CD4-positive, alpha-beta T cell treated with Interferon gamma for 1 hour (primary cell): ENCODE measurements at places on chromosomes 5 and 9.

- DNase-seq, result no peak
These were observed 113.0 kb downstream of the SMARCA2 start for GRCh38 chr9:2128141-2128540.

DNA sequence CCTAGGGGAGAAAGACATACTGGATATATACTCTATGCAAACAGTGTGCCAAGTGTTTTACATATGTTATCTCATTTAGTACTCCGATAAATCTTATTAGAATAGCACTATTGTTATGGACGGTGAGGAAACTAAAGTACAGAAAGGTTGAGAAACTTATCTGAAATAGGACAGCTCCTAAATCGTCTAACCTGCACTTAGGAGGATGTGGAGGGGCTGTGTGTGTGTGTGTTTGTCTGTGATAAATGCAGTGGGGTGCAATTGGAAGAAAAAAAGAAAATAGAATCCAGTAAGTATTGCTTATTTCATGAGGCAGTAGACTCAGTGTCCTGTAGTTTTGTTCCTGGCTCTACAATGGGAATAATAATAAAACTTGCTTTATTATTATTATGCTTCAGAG, 106.4 kb upstream of the IL6ST start:
- no peak for DNase-seq

GRCh38 chr9:72185561-72185960, 36.3 kb downstream of the GDA start:
- DNase-seq, result no peak

GRCh38 chr5:7925961-7926695, 57.2 kb downstream of the MTRR start:
- no peak for DNase-seq

GRCh38 chr9:127580366-127580765, 31.7 kb upstream of the STXBP1 start:
- DNase-seq, result peak; percentile 22

DNA sequence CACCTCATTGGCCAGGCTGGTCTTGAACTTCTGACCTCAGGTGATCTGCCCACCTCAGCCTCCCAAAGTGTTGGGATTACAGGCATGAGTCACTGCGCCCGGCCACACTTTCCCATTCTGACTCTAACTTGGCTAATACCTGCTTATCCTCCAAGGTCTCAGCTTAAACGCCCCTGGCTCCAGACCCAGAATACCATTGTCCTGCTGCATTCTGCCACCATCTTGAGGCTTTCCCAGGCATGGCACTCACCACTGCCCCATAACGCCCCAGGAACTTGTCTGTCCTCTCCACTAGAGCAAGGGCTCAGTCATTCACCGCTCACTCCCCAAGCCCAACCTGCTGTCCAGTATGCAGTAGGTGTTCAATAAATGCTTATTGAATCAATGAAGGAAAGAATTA, 39.8 kb downstream of the CAMK2A start:
- no peak for DNase-seq

- DNase-seq, result no peak
These were observed 2.3 kb downstream of the STKLD1 start for GRCh38 chr9:133378408-133378962.

DNA sequence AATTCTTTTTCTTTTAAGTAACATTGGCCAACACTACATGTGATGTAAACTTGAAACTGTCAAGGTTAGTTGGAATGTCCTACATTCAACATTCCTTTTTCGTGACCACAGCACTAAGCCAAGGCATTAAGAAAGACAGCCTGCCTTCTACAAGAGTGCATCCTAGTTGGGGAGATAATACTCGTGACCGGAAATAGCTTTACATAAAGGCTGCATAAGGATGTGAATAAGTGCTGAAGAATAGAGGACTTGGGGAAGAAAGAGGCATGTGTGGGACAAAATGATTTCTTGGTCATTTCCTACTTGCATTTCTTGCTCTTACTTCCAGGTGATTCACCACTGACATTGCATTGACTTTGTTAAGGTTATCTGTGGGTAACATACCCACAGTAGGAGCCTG, 282.0 kb downstream of the DMRT2 start:
- no peak for DNase-seq

- no peak for DNase-seq
These were observed 110.1 kb upstream of the LRRTM2 start for GRCh38 chr5:138985256-138985655.

- no peak for DNase-seq
These were observed 201.1 kb downstream of the SNX18 start for GRCh38 chr5:54718656-54719055.

DNA sequence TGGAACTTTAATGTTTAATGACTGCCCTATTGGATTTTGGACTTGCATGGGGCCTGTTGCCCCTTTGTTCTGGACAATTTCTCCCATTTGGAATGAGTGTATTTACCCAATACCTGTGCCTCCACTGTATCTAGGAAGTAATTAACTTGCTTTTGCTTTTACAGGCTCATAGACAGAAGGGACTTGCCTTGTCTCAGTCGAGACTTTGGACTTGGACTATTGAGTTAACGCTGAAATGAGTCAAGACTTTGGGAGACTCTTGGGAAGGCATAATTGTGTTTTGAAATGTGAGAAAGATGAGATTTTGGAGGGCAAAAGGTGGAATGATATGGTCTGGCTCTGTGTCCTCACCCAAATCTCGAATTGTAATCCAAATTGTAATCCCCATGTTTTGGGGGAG, 368.2 kb downstream of the PDE4D start:
- DNase-seq, result no peak

GRCh38 chr5:6287176-6287575, 91.2 kb downstream of the MED10 start:
- DNase-seq, result no peak

DNA sequence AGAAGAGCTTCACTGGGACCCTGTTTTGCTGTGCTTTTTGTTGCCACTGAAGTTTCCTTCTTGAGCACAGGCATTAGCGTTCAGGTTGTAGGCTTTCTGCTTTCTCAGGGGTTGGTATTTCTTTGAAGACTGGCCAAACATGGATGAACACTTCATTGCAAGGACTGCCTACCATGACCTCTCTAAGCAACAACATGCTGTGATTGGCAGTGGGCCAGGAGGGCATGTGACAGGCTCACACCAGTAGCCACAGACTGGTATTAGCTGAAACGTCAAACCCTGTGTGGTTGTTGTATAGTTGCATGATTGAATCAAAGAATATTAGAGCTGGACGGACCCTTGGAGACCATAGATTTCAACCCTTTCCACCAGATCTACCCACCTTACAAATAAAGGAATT, 20.0 kb upstream of the MLANA start:
- DNase-seq, result no peak

- DNase-seq, result no peak
These were observed 37.4 kb downstream of the KIF2A start for GRCh38 chr5:62343428-62343827.

DNA sequence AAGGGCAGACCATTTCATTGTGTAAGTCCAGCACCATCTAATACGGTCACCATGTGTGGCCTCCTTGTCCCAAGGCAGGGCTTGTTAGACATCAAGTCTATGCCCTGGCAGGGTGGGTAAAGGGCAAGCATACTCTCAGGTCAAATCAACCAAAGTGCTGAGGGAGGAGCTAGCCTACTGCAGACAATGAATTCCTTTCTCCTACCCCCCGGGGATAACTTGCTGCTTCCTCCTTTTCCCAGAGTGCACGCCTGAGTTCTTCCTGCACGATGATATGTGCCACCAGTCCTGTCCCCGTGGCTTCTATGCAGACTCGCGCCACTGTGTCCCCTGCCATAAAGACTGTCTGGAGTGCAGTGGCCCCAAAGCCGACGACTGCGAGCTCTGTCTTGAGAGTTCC, 71.4 kb downstream of the RFK start:
- no peak for DNase-seq

- DNase-seq, result no peak
These were observed 292.8 kb downstream of the YTHDC2 start for GRCh38 chr5:113806250-113806649.

DNA sequence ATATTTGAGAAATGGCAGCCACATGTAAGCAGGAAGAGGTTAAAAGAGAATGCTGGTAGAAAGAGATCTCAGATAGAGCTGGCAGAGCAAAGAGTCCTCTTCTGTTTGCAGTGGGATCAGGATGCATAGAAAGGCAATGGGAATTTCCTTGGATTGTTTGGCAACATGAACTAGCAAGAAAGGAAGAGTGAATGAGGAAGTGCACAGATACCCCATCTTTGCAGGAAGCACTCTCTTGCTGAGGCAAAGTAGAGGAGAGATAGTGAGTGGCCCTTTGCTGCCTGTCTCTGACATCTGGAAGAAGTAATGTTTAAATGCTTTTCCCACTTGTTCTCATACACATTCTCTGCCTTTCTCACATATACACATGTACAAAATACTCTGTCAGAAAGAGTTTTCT, 14.5 kb downstream of the FKTN start:
- no peak for DNase-seq

DNA sequence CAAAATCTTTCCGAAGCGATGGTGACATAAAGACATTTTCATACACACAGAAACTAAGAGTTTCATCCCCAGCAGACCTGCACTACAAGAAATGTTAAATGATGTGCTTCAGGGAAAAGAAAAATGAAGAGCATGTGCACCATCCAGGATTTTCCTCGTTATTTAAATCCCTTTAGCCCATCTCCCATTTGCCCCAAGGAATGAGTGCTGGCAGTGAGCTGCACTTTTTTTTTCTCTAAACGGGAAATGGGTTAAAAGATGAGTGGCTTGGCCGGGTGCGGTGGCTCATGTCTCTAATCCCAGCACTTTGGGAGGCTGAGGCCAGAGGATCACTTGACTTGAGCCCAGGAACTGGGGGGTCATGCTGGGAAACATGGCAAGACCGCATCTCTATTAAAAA, 6.8 kb upstream of the LRRC14B start:
- no peak for DNase-seq

- no peak for DNase-seq
These were observed 105.3 kb downstream of the THBS4 start for GRCh38 chr5:80140496-80140895.

DNA sequence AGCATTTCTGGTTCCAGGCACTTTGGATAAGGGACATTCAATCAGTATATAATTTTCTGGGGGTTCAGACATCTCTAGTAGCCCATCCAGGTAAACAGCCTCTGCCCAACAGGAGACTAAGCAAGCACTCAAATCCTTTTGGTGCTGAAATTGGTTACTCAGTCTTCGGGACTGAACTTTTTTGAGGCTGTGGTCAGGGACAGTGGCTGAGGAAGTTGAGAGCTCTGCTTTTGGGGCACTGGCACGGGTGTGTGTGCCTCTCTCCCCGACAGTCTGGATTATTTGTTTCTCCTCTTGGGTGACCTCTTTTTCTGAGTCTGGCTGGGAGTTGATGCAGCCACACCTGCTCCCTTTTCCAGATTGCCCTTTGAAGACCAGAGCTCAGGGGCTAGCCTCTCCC, 47.6 kb downstream of the ACER2 start:
- no peak for DNase-seq

DNA sequence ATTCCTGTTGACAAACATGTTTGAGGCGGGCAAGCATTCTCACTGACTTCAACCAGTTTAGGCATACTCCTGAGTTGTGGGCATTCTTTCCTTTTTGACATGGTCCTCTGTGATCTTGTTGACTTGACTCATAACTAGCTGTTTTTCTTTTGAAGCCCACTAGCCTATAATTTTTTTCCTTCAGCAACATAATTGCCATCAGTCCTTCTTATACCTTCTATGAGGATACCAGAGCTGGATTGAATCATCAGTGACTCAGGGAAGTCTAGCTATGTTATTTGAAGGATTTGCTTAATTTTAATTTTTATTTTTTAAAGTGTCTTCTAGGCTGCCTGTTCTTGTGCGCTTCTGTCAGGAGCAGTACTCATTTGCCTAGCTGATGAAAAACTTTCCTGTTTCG, 259.5 kb downstream of the NR3C1 start:
- no peak for DNase-seq

DNA sequence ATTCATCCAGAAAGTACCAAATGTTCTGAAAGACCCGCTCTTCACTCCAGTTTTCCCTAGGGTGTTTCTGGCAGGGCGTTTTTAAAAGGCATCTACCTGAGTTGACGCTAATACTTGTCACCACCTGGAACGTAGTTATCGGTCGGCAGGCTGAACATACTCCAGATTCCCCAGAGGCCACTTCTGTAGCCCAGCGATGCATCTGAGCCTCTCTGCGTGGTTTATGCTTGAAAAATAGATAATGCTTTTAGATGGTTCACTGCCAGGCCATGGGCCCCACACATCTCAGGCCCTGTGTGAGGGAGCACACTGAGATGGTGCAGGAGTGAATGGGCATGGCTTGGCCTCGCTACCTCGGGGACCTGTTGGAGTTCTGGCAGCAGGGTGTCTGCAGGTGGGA, 33.0 kb upstream of the NCS1 start:
- no peak for DNase-seq

DNA sequence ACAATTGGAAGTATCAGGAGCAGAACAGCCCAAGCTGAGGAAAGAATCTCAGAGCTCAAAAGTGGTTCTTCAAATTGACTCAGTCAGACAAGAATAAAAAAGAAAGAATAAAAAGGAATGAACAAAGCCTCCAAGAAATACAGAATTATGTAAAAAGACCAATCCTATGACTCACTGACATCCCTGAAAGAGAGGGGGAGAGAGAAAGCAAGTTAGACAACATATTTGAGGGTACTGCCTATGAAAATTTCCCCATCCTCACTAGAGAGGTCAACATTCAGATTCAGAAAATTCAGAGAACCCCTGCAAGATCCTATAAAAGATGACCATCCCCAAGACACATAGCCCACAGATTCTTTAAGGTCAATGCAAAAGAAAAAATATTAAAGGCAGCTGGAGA, 173.2 kb downstream of the ALDH1A1 start:
- no peak for DNase-seq

GRCh38 chr5:160978944-160979343, 126.9 kb upstream of the ATP10B start:
- no peak for DNase-seq

- DNase-seq, result peak; percentile 22
These were observed 14.4 kb downstream of the FGD3 start for GRCh38 chr9:92961627-92962302.

- DNase-seq, result no peak
These were observed 670 bp downstream of the EDIL3 start for GRCh38 chr5:84383816-84384603.

DNA sequence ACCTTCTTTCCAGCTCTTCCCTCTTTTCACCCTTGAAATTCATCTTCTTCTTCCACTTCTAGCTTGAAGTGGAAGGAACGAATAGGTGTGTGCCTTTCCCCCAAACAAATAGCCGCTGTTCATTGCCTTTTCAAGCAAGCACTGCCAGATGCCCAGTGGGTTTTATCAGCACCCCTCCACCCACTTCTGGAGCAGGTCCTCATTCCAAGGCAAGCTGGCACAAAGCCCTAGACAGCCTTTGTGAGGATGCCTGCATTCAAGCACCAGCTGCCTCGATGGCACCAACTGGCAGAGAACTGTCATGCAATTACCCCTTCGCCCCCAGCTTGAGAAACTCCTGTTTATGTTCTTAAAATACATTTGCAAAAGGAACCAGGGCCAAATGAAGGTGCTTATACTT, 36.5 kb downstream of the SERINC5 start:
- DNase-seq, result no peak

DNA sequence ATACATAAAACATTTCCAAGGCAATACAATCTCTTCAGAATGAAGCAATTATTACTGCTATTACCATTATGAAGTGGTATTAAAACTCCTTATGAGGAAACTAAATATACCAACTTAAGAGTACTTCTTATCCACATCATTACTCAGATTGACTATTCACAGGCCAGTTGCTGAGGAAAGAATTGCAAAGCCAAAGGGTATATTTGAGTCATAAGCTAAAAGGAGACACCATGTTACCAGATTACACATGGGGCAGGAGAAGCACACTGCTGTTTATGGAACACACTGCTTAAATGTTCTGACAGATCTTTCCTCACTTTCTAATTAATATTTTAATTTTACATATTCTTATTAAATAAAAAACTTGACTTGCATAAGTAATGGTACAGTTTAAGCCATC, 1726.4 kb upstream of the NUDT12 start:
- DNase-seq, result no peak

- no peak for DNase-seq
These were observed 37.7 kb upstream of the STXBP1 start for GRCh38 chr9:127574072-127574993.
